Smooth muscle cell of bladder (primary cell): ENCODE measurements at places on chromosomes 13 and 19. TPM values are rescaled to one million over a fixed set of nuclear protein-coding genes. Genes with fewer than 3 reads are reported as not detected.

Gene FAAP24
- total RNA-seq: 0.85 and 0.92 TPM in 2 replicates

Gene OR7C1
- not detected in 2 replicates for total RNA-seq

Gene CYP4F12
- 0.18 TPM in 1 of 2 replicates, not detected in the other for total RNA-seq

Gene ACP7
- total RNA-seq: 0.09 TPM in 1 of 2 replicates, not detected in the other

Gene CTU1
- total RNA-seq: 3.8 and 5.5 TPM in 2 replicates

Gene PSG7
- under 0.01 TPM in 1 of 2 replicates, not detected in the other for total RNA-seq

Gene FFAR1
- not detected in 2 replicates for total RNA-seq

Gene PSG2
- total RNA-seq: not detected in 2 replicates

Gene LYPD5
- total RNA-seq: 0.14 and 0.74 TPM in 2 replicates

Gene CSNK1G2
- total RNA-seq: 58.3 and 66.8 TPM in 2 replicates

Gene CDX2
- total RNA-seq: under 0.01 TPM in 1 of 2 replicates, not detected in the other

Gene GRIK5
- total RNA-seq: not detected in 2 replicates

Gene CCDC70
- total RNA-seq: not detected in 2 replicates

Gene SELENOV
- total RNA-seq: not detected in 2 replicates

Gene CYP2S1
- 10.3 and 17.8 TPM in 2 replicates for total RNA-seq

Gene TNFRSF19
- total RNA-seq: 5.7 and 11.9 TPM in 2 replicates

Gene PSG4
- total RNA-seq: not detected in 2 replicates

Gene ZNF415
- 11.3 and 13.7 TPM in 2 replicates for total RNA-seq

Gene INSR
- total RNA-seq: 20.2 and 31.3 TPM in 2 replicates

Gene ACER1
- total RNA-seq: not detected in 2 replicates

Gene CYP2A13
- total RNA-seq: not detected in 2 replicates

Gene NHLRC3
- 19.1 and 27.5 TPM in 2 replicates for total RNA-seq

Gene FSD1
- total RNA-seq: 5.4 and 5.7 TPM in 2 replicates

Gene ZNF284
- total RNA-seq: 2.7 and 3.2 TPM in 2 replicates

Gene PNMA8B
- total RNA-seq: 1.4 and 2.2 TPM in 2 replicates

Gene FUT1
- total RNA-seq: 0.28 TPM in 2 replicates

Gene RFX1
- 1.00 and 2.3 TPM in 2 replicates for total RNA-seq

Gene RFPL4AL1
- total RNA-seq: not detected in 2 replicates

Gene UBE2M
- 87.9 and 92.6 TPM in 2 replicates for total RNA-seq

Gene SPTBN4
- 1.6 and 1.8 TPM in 2 replicates for total RNA-seq

Gene INSL3
- not detected in 2 replicates for total RNA-seq

Gene SHC2
- total RNA-seq: 1.1 and 1.3 TPM in 2 replicates

Gene ADM5
- total RNA-seq: 0.28 and 0.46 TPM in 2 replicates
